ENCODE measurements at places on chromosomes 6 and 20. TPM values are rescaled to one million over a fixed set of nuclear protein-coding genes. Genes with fewer than 3 reads are reported as not detected.

Gene DUSP22
- total RNA-seq = 19.9 TPM

Gene PSORS1C2
- total RNA-seq = not detected

Gene KIAA0408
- total RNA-seq = 1.1 TPM

Gene SIM1
- total RNA-seq = not detected
